Activated CD8-positive, alpha-beta T cell treated with anti-CD3 and anti-CD28 coated beads, Interleukin-2, amount 10 ng/mL, durations not matched to agents 7 days and 5 days (primary cell): ENCODE measurements at places on chromosomes 1 and 21. TPM values are rescaled to one million over a fixed set of nuclear protein-coding genes. Genes with fewer than 3 reads are reported as not detected.

GRCh38 chr1:153563483-153563901 is 2.2 kb downstream of the S100A2 start:
- H3K36me3 ChIP-seq: no peaks in the 10 kb centered on the region
- peaks cover 29% of the 10 kb centered on the region for H3K4me1 ChIP-seq
- no peak overlapping the region for H3K27ac ChIP-seq
- H3K4me3 ChIP-seq: no peak overlapping the region
- H3K27me3 ChIP-seq: no peaks in the 10 kb centered on the region

DNA sequence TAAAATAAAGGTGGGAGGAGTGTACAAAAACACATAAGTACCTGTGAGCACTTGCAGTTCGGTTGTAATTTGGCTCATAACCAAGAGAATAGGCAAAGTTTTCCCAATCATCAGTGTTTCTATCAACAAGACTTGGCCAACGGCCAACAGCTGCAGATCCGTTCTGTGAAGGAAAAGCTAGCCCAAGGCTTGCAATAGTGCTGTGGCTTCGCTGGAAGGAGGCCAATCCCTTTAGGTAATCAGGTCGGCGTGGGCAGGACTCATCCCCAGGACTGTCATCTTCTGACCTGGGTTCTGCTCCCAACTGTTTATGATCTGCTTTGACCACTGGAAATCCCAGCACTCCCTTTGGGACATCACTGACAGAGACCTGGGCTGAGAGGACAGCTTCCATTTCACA is 107.8 kb downstream of the LYST start:
- no peak overlapping the region for H3K4me3 ChIP-seq
- no peaks in the 10 kb centered on the region for H3K4me1 ChIP-seq
- H3K27me3 ChIP-seq: no peaks in the 10 kb centered on the region
- no peak for DNase-seq
- peaks cover 32% of the 10 kb centered on the region for H3K36me3 ChIP-seq

DNA sequence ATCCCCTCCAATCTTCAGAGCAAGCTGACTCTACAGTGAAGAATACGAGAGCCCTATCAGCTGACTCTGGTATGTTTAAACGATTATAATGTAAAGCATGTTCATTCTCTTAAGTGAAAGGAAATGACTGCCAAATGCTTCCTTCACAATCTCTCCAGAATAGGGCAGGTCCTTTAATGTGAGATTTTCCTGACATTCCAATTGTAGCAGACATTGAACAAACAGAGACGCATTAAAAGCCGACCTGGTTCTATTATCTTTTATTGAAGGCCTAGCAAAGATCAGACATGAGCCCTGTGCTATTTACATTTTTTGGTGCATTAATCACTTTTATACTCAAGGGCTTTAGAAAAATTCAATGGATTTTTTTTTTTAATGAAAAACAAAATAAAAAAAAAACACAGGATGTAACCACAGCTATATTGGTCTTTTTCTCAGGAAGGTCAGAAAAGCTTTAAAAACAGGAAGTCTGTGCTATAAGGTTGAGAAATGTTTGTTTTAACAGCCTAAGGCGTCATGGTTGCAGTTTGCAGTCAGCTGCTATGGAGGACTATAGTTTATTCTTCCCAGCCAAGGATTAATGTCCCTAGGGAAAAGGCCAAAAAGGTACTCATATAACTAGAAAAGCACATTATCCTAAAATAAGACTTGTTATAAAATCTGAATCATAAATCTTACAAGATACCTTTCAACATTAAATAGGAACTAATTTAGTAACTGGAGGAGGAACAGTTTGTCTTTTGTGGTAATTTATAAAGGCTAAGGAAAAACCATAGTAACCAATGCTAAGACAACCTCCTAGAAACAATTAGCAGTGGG is 104.8 kb downstream of the RERE start:
- H3K27me3 ChIP-seq: no peaks in the 10 kb centered on the region
- H3K27ac ChIP-seq: peak overlapping the region; percentile 67
- peaks cover 25% of the 10 kb centered on the region for H3K4me1 ChIP-seq
- H3K4me3 ChIP-seq: peak overlapping the region; percentile 40

GRCh38 chr21:29384683-29385359 is 86.1 kb downstream of the BACH1 start:
- H3K4me1 ChIP-seq: no peaks in the 10 kb centered on the region
- H3K27me3 ChIP-seq: no peaks in the 10 kb centered on the region
- H3K36me3 ChIP-seq: no peaks in the 10 kb centered on the region

DNA sequence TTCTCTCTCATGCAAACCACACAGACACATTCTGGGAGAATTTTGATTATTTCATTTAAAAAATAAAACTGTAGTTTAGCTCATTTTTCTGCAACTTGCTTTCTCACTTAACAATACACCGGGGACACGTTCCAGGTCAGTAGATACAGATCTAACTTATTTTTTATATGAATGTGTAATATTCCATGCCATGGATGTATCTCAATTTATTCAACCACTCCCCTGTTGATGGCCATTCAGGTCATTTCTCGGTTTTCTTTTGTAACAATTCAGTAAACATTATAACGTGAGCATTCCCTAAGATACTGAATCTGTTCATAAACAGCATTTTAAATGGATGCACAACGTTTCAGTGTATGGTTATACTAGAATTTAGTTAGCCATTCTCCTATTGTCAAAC is 64.7 kb downstream of the CSMD2 start:
- no peaks in the 10 kb centered on the region for H3K27me3 ChIP-seq
- H3K4me3 ChIP-seq: no peak overlapping the region
- no peaks in the 10 kb centered on the region for H3K4me1 ChIP-seq
- no peak for DNase-seq

GRCh38 chr1:202798260-202798659 is 10.0 kb downstream of the KDM5B start:
- peaks cover 14% of the 10 kb centered on the region for H3K36me3 ChIP-seq
- DNase-seq: no peak
- H3K4me3 ChIP-seq: no peak overlapping the region
- no peak overlapping the region for H3K27ac ChIP-seq

GRCh38 chr1:234851450-234852438 is 241.8 kb upstream of the IRF2BP2 start:
- H3K27me3 ChIP-seq: no peaks in the 10 kb centered on the region
- peaks cover 59% of the 10 kb centered on the region for H3K4me1 ChIP-seq
- peaks cover 2% of the 10 kb centered on the region for H3K36me3 ChIP-seq
- no peak for DNase-seq
- H3K27ac ChIP-seq: peak overlapping the region; percentile 64

- peaks cover 53% of the 10 kb centered on the region for H3K27me3 ChIP-seq
- no peak for DNase-seq
- H3K36me3 ChIP-seq: peaks cover 2% of the 10 kb centered on the region
- H3K4me1 ChIP-seq: peaks cover 17% of the 10 kb centered on the region
- peak overlapping the region; percentile 75 for H3K27ac ChIP-seq
These were observed 338 bp upstream of the C1orf53 start for GRCh38 chr1:197902131-197902453.

GRCh38 chr21:41143596-41144325 is 24.2 kb upstream of the BACE2 start:
- no peak for DNase-seq
- H3K4me3 ChIP-seq: no peak overlapping the region
- no peaks in the 10 kb centered on the region for H3K4me1 ChIP-seq
- H3K36me3 ChIP-seq: no peaks in the 10 kb centered on the region

DNA sequence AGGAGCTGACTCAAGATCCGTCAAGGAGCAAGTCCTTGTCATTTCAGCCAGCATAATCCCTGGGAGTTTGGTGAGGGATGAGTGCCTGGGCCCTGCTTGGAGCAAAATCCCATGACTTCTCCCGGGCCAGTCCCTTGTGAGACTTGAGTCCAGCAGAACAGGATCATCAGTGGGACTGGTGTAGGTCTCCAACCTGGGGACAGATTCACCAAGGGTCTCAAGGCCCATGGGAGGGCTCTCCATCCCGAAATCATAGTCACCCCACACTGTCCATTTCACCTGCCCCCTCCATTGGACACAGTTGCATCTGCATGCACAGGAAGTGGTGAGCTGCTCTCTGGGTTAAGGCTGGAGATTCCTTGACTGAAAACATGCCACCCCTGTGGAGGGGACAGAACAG is 178.2 kb downstream of the FOXD2 start:
- no peak overlapping the region for H3K4me3 ChIP-seq
- no peaks in the 10 kb centered on the region for H3K36me3 ChIP-seq
- DNase-seq: peak; percentile 12
- H3K27ac ChIP-seq: no peak overlapping the region
- no peaks in the 10 kb centered on the region for H3K4me1 ChIP-seq

GRCh38 chr1:154614901-154615300 is 6.9 kb upstream of the ADAR start:
- peaks cover 60% of the 10 kb centered on the region for H3K4me1 ChIP-seq
- H3K27me3 ChIP-seq: no peaks in the 10 kb centered on the region
- H3K4me3 ChIP-seq: no peak overlapping the region

DNA sequence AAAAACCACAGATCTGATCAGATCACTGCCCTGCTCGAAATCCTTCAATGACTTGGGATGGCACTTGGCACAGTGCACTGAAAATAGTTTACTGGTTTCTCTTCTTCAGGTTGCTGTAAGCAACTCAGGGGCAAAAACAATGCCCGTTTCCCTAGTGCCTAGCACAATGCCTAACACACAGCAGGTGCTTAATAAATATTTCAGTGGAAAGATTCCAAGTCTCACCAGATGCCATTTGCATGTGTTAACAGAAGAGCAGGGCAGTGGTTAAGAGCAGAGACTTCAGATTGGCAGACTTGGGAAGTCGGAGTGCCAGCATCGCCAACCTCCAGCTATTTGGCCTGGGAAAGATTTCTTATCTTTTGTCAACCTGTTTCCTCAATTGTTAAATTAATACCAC is 10.9 kb upstream of the METTL25B start:
- DNase-seq: no peak
- no peak overlapping the region for H3K27ac ChIP-seq
- peaks cover 5% of the 10 kb centered on the region for H3K4me1 ChIP-seq
- H3K36me3 ChIP-seq: peaks cover 31% of the 10 kb centered on the region
- H3K4me3 ChIP-seq: no peak overlapping the region
- no peaks in the 10 kb centered on the region for H3K27me3 ChIP-seq

GRCh38 chr1:114455102-114455785 is 55.8 kb downstream of the TRIM33 start:
- H3K4me3 ChIP-seq: no peak overlapping the region
- DNase-seq: no peak
- peaks cover 14% of the 10 kb centered on the region for H3K4me1 ChIP-seq
- H3K36me3 ChIP-seq: peaks cover 80% of the 10 kb centered on the region
- H3K27me3 ChIP-seq: no peaks in the 10 kb centered on the region

GRCh38 chr1:10960411-10961299 is 51.8 kb upstream of the TARDBP start:
- peaks cover 22% of the 10 kb centered on the region for H3K27me3 ChIP-seq
- H3K4me3 ChIP-seq: no peak overlapping the region
- peaks cover 22% of the 10 kb centered on the region for H3K4me1 ChIP-seq
- peak; percentile 86 for DNase-seq

GRCh38 chr1:189131576-189131975 is 1346.1 kb downstream of the BRINP3 start:
- H3K27me3 ChIP-seq: no peaks in the 10 kb centered on the region
- H3K4me1 ChIP-seq: no peaks in the 10 kb centered on the region
- no peak for DNase-seq
- H3K36me3 ChIP-seq: no peaks in the 10 kb centered on the region

- no peaks in the 10 kb centered on the region for H3K36me3 ChIP-seq
- no peaks in the 10 kb centered on the region for H3K27me3 ChIP-seq
- no peak overlapping the region for H3K4me3 ChIP-seq
- no peaks in the 10 kb centered on the region for H3K4me1 ChIP-seq
- H3K27ac ChIP-seq: no peak overlapping the region
- no peak for DNase-seq
These were observed 100.2 kb downstream of the DPYD start for GRCh38 chr1:97820470-97821188.

GRCh38 chr1:110555807-110556470 is 37.0 kb upstream of the KCNA10 start:
- H3K36me3 ChIP-seq: no peaks in the 10 kb centered on the region
- H3K27me3 ChIP-seq: peaks cover 51% of the 10 kb centered on the region
- peaks cover 2% of the 10 kb centered on the region for H3K4me1 ChIP-seq

- H3K4me3 ChIP-seq: no peak overlapping the region
- H3K27ac ChIP-seq: no peak overlapping the region
- DNase-seq: no peak
- no peaks in the 10 kb centered on the region for H3K4me1 ChIP-seq
- H3K36me3 ChIP-seq: no peaks in the 10 kb centered on the region
- no peaks in the 10 kb centered on the region for H3K27me3 ChIP-seq
These were observed 31.6 kb upstream of the PADI6 start for GRCh38 chr1:17340358-17340757.

GRCh38 chr1:14037101-14037847 is 337.3 kb downstream of the PRDM2 start:
- H3K27me3 ChIP-seq: no peaks in the 10 kb centered on the region
- H3K27ac ChIP-seq: no peak overlapping the region
- H3K4me1 ChIP-seq: no peaks in the 10 kb centered on the region
- no peak for DNase-seq
- no peak overlapping the region for H3K4me3 ChIP-seq

DNA sequence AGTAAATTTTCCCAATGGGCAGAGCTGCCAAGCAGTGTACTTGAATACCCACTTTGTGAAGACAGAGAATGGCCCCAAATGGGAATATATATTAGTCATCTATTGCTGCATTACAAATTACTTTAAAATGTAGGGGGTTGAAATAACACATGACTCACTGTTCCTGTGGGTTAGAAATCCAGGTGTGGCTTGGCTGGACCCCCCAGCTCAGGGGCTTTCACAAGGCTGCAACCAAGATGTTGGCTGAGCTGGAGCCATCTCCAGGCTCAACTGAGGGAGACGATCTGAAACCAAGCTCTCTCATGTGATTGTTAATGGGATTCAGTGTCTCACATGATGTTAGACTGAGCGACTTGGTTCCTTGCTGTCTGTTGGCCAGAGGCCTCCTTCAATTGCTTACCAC is 33.4 kb upstream of the ARHGAP29 start:
- H3K36me3 ChIP-seq: no peaks in the 10 kb centered on the region
- H3K4me3 ChIP-seq: no peak overlapping the region
- H3K27me3 ChIP-seq: peaks cover 13% of the 10 kb centered on the region
- no peak for DNase-seq

DNA sequence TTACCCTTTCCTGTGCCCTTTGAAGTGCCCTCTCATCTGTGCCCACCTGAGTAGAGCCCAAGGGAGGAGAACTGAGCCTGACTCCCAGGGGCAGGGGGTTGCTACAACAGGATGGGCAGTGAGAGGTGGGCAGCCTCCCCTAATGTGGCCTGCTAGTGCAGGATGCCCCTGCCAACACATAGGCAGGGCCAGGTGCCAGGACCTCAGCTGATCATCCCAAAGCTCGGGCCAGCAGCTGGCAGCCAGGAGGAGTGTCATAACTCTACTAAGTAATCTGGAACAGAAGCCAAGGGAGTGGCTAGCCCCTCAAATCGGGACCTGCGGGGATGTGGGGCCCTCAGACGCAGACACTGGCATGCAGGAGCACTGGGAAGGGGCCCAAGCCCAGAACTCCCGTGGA is 208.8 kb upstream of the RAB4A start:
- no peaks in the 10 kb centered on the region for H3K36me3 ChIP-seq
- H3K4me3 ChIP-seq: no peak overlapping the region
- no peak overlapping the region for H3K27ac ChIP-seq
- H3K4me1 ChIP-seq: peaks cover 38% of the 10 kb centered on the region

UMODL1 gene
- total RNA-seq: not detected

ERO1B gene
- total RNA-seq: 1.3 TPM

ASTN1 gene
- not detected for total RNA-seq

LCE2C gene
- not detected for total RNA-seq

TSSK3 gene
- total RNA-seq: 0.21 TPM

MXRA8 gene
- total RNA-seq: not detected

KCNH1 gene
- not detected for total RNA-seq

TMEM269 gene
- not detected for total RNA-seq

KANK4 gene
- total RNA-seq: not detected

RAB13 gene
- 5.2 TPM for total RNA-seq

TAS1R1 gene
- total RNA-seq: not detected

UBXN11 gene
- 40.9 TPM for total RNA-seq

DLGAP3 gene
- 0.29 TPM for total RNA-seq

SEC16B gene
- total RNA-seq: not detected

ABCG1 gene
- total RNA-seq: 8.0 TPM
